ENCODE measurements at places on chromosomes 5 and 9. TPM values are rescaled to one million over a fixed set of nuclear protein-coding genes. Genes with fewer than 3 reads are reported as not detected.

The CDKN2B-AS1 gene
- total RNA-seq, result 2.4 TPM

The GNPDA1 gene
- 9.6 TPM for total RNA-seq

The UCK1 gene
- total RNA-seq, result 37.4 TPM

The PROB1 gene
- 6.6 TPM for total RNA-seq

The PCDHGB2 gene
- total RNA-seq, result 0.47 TPM

The PRDM9 gene
- not detected for total RNA-seq

The TNFSF15 gene
- total RNA-seq, result 0.08 TPM

All from natural killer cell treated with Interleukin-12 subunit alpha and Interleukin-12 subunit beta and Interleukin-15 and Interleukin-18, amount 100 ng/mL, for 72 hours (primary cell).